Left colon (tissue), 2 donors: ENCODE measurements at places on chromosomes 4 and X.

- no peak for DNase-seq
Measured at GRCh38 chr4:93532234-93532633, 296.3 kb upstream of the ATOH1 start.

- DNase-seq: peak; percentile 31
Measured at GRCh38 chrX:38220024-38220414, 652 bp downstream of the SRPX start.

- DNase-seq: no peak
Measured at GRCh38 chr4:77777135-77777807, 41.9 kb downstream of the CNOT6L start.

DNA sequence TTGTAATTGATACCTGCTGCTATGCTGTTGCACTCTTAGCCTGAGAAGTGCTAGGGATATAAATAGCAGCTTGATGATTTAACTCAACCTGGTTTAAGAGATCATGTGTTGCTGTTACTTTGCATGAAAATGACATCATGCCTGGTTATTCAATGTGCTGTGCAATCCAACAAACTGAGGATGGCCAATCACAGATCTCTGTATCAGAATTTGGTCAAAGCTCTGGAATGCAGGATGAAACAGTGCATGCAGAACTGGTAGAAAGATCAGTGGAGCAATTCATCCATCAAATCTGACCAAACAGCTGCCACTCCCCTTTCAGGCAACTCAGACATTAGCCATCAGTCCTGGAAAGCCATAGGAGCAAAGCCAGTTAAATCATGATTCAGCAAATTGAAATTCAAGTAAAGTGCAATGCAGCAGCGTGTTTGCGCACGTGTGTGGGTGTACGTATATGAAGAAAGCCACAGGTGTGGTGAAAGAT lies 160.3 kb upstream of the RASGEF1B start:
- DNase-seq: no peak

GRCh38 chrX:1521459-1521956 lies 15.5 kb downstream of the P2RY8 start:
- DNase-seq: peak; percentile 48

- DNase-seq: no peak
Measured at GRCh38 chrX:51257490-51257889, 75.1 kb upstream of the NUDT10 start.

GRCh38 chr4:160947653-160948052 lies 1216.1 kb downstream of the FSTL5 start:
- no peak for DNase-seq

DNA sequence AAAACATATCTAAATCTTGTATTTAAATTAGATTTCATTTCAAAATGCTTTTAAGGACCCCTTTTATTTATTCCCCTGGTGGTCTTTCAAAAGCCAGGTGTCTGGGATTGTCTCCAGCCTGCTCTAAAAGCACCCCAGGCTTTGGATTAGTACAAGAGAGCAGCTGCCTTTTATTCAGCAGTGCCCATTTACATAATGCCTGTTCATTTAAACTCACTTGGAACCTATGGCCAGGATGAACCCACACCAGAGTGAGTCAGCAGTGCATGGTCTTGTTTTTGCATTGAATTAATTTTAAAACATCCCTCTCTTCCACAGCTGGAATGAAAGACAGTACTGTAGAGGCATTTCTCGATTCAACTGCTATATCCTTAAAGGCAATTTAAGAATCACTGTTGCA lies 64.1 kb upstream of the TENM3 start:
- DNase-seq: no peak

DNA sequence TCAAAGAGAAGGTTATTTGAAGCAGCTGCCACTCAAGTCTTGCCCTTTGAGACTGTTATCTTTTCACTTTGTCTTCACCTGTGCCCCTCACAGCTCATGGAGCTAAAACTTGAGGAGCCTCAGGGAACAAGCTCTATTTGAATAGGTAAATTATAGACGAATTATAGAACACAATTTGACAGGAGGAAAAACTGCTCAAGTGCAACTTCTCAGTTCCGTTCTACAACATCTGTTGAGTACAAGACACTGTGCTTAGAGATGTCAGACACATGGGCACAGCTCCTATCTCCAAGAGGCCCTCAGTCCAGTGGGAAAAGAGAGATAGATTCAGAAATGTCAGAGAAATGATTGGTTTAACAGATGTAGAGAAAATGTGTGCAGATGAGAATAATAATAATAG lies 5.1 kb downstream of the PPP1R2C start:
- no peak for DNase-seq

DNA sequence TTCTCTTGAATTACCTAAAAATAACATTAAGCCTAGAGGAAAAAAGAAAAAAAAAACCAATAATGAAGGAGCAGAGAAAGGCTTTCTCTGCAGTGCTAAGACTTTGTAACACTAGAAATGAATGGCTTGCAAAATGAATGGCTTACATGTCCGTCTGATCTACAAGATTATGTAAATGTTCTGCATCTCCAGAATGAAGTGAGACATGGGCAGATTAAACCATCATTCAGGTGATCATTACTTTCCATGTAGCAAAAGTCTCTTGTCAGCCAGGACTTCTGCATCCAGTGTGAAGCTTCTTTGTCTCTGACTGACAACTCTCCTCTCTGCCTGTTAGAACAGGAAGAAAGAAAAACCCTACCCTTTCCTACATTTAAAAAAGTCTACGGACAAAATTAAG lies 304.3 kb downstream of the LDB2 start:
- DNase-seq: no peak

DNA sequence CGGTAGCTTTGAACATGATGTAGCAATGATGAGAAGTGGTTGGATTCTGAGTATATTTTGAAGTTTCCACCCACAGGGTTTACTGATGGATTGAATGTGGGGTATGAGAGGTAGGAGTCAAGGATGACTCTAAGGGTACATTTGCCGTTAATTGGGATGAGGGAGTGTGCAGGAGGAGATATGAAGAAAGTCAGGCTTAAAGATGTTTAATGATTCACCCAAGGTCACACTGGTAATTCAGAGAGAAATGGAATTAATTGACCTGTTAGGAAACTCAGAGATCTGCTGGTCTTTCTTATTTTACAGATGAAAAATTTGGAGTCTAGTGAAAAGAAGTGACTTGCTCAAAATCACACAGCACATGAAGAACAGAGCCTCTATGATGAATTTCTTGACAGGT lies 390.7 kb downstream of the GBA3 start:
- no peak for DNase-seq

DNA sequence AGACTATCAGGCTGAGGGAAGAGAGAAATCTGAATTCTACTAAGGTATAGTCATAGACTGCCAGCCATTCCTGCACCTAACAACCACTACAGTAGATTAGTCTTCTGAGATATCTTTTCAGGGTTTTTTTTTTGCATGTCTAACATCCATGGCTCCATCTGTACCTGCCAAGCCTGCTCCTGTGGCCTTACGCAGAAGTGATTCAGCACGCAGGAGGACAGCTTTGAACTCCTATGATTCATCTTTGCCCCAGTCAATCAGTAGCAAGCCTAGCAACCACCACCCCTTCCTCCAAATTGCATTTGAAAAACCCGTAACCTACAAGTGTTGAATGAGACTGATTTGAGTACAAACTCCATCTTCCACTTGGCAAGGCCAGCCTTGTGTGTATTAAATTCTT lies 520.7 kb upstream of the HS3ST1 start:
- DNase-seq: no peak

DNA sequence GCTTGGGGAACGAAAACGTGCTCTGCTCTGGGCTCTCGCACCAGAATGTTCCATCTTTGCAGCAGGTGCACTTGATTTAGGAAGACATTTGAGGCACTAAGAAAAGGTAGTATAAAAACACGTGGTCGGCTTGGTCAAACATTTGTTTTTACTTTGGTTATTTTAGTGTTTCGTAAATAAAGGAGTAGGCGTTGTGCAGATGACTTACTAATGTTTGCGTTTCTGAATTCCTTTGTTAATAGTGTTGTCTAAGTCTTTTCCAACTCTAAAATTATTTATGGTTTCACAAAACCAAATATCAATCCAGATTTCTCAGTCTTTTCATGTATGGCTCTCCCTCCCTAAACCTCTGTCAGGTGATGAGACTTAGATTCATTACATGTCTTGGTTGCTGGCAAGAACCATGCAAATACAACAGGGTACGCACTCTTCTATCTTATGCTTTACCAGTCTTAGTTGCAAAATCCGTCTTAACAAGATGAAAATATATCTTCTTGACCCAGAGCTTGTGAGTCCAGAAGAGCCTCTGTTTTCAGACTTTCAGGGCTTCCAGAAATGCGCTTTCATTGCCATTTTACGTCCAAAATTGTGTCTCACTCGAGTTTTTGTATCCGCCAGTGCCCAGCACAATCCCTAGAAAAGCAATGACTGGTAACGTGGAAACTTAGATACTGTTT lies 686 bp downstream of the MTHFD2L start:
- DNase-seq: no peak

GRCh38 chr4:165294907-165295306 lies 32.6 kb upstream of the MSMO1 start:
- no peak for DNase-seq

DNA sequence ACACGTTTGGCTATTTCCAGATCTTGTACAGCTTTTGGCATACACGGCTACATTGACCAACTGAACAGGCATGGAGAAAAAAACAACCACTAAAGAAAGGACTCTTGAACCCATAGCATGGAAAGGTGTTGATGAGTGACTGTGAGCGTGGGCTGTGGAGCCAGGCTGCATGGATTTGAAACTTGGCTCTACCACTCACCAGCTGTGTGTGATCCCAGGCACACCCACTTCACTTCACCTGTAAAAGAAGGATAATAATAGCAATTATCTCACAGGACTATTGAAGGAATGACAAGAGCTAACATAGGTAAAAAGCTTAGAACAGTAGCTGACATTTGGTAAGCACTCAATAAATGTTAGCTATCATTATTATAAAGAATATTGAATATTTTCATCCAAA lies 301.7 kb upstream of the CPEB2 start:
- DNase-seq: no peak

GRCh38 chr4:61995717-61996340 lies 795.7 kb downstream of the ADGRL3 start:
- no peak for DNase-seq

DNA sequence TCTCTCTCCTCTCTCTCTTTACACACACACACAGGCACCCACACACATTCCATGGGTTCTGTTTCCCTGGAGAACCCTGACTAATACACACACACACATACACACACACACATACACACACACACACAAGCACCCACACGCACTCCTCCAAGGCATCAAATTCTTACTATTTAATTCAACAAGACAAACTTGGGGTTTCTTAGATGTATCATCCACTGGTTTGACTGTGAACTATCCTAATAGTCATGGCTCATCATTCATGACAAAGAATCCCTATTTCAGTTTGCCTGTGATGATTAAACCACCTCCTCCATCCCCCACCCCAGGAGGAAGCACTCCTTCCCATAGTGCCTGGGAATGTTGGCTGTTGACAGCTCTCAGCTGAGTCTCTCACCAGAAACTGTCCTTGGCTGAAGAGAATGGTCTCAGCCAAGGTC lies 98.2 kb downstream of the USP46 start:
- DNase-seq: no peak
